ENCODE measurements at places on chromosomes 1 and 21.

DNA sequence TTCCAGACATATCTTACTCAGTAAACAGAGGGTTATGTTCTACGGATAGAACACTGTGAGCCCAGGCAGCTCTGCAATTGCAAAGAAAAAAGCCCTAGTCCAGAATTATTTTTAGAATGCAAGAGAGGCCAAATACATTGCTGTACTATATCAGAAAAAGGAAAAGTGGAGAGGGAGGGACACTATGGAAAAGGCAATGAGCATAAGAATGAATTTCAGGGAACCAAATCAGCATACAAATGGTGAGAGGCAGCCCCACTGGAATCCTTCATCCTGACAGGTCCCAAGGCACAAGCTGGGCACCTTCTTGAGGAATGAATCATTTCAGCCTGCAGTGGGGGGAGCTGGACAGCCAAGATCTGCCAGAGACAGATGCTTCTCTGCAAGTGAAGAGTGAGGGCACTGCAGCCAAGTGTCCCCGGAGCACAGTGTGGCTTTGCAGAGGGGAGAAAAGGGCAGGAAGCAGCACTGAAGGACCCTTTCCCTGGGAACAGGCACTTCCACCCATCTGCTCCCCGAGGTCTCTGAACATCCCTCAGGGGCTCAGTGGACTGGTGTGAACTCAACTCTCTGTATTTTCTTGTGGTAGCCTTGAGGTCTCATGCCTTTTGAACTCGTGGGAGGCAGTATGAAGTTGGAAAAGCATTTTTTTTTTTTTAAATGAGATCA lies 115.6 kb downstream of the XCL2 start:
- DNase-seq = no peak

DNA sequence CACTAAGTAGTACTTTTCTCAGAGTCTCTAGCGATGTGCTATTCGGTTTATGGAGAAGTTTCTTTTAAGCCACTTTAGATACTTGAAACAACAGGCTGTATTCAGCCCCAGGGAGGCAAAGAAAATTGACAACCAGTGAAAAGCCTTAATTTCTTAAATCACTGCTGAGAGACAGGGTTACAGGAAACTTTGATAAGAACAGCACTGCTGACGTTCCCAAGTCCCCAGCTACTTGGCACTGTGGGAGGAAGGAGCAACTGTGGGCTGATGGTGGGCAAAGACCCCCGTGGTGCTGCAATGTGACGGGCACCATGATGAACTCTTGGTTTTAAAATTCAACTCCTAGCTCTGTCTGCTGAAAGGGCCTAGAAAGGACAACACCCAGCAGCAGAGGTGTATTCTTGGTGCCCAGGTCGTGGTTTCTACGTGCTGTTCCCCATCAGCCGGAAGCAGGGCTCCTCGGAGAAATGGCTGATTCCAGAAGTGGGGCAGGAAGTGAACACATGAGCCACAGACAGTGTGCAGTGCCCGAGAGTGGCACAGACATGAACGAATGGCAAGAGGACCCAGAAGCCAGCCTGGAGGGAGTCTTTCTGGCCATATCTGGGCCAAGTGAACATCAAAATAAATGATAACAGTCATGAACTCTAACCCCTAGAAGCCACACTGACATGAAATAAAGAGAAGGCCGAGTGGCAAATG lies 5.3 kb downstream of the PTTG1IP start:
- DNase-seq = no peak

DNA sequence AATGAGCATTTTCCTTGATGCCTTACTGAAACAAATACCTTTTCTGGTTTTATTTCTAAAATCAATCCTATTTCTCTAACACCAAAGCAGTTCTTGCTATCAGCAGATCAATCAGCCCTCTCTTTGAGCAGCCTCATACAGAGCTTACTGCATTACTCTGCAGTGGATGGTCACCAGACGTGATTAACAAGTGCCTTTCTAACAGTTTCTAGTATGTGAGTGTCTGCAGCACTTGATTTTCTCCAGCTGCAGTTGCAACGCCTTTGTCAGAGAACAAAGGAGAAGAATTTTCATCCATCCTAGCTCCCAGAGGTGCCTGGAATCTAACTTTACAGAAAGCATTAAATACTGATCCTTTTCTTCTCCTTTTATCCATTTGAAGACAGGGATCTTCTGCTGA lies 177.3 kb upstream of the SGIP1 start:
- no peak for DNase-seq

GRCh38 chr1:8956461-8957349 lies 11.0 kb downstream of the CA6 start:
- DNase-seq = no peak

DNA sequence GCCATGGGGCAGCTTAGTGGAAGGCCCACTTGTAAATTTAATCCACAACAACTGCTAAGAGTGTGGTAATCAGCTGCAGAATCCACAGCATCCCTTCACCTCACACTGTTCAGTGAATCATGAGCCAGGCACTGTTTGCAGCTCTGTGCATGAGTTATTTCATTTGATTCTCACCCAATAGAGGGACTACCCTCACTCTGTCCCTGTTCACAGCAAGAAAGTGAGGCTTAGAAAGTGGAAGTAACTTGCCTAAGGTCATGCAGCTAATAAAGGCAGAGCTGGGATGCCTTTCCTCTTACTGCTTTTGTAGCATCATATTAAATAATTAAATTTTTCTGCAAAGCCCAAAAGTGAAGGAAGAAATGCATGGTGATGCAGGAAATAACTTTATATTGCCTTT lies 346.5 kb upstream of the PLD5 start:
- no peak for DNase-seq

GRCh38 chr1:235650341-235651169 lies 971 bp upstream of the GNG4 start:
- no peak for DNase-seq

DNA sequence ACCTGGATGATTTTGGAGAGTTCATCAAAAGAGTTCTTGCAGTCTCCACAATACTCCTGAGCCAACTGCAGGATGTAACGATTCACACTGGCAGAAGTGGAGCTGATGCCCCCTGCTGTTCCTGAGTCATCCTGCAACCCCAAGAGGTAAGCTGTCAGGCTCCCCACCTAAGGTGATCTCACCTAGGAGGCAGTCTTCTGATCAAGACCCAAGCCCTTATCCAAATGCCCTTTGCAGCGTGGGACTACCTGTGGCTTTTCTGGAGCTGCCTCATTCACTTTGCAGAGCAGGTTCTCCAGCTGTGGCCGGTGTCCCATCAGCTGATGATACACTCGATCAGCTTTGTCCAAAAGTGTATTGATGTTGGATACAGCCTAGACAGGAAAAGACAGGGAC lies 96.4 kb downstream of the UBR4 start:
- DNase-seq = peak; percentile 49

DNA sequence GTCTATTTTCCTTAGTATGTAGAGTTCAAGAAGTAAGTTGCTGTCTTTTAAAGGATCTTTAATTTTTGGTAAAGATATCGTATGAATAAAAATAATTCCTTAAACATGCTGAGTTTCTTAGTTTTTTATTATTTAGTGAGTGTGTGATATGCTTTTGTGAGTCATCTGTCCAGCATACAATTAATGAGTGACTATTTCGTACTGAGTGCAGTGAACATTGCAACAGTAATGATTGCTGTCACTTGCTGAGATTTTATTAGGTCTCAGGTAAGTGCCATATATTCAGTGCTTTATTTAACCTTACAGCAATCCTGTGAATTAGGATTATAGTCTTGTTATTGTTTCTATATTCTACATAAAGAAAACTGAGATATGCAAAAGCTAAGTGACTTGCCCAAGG lies 22.6 kb downstream of the MIGA1 start:
- DNase-seq = no peak

GRCh38 chr21:43667191-43667904 lies 8.0 kb downstream of the RRP1B start:
- DNase-seq = no peak

DNA sequence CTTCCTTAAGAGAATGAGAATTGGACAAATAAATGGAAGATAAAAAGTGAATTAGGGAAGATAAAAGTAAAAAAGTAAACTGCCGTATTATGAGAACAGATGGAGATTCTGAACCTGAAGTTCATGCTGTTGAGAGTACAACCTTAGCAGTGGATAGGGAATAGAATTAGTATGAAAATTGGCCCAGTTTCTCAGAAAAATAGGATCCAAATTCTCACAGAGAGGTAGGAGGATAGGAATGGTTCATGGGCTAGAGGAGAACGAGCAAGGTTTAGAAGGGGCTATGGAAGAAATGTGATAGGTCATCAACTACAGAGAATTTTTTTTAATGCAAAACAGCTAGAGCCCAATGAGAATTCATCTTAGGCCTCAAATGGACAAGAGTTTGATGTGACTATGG lies 42.3 kb downstream of the COL24A1 start:
- DNase-seq = no peak

DNA sequence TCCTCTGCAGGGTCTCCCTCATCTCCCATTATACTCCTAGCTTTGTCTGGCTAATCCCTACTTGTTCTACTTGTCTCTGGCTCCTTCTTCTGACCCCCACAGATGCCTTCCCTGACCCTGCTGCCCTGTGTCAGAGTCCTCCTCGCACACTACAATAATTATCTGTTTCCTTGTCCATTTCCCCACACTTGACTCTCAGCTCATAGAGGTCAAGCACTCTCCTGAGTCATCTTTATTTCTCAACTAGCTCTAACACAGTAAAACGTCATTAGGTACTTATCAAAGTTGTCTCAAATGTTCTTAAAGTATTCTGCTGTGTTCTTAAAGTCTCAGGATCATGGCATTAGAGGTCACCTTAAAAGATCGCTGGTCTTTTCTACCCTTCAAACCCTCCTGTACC lies 47.1 kb downstream of the C8A start:
- DNase-seq = no peak

GRCh38 chr21:24456358-24456757 lies 1150.9 kb downstream of the MRPL39 start:
- no peak for DNase-seq

GRCh38 chr1:41622402-41622801 lies 137.9 kb upstream of the EDN2 start:
- no peak for DNase-seq

GRCh38 chr1:65942476-65942875 lies 149.8 kb downstream of the PDE4B start:
- DNase-seq = no peak

GRCh38 chr1:3366126-3367051 lies 88.1 kb upstream of the ARHGEF16 start:
- DNase-seq = no peak

DNA sequence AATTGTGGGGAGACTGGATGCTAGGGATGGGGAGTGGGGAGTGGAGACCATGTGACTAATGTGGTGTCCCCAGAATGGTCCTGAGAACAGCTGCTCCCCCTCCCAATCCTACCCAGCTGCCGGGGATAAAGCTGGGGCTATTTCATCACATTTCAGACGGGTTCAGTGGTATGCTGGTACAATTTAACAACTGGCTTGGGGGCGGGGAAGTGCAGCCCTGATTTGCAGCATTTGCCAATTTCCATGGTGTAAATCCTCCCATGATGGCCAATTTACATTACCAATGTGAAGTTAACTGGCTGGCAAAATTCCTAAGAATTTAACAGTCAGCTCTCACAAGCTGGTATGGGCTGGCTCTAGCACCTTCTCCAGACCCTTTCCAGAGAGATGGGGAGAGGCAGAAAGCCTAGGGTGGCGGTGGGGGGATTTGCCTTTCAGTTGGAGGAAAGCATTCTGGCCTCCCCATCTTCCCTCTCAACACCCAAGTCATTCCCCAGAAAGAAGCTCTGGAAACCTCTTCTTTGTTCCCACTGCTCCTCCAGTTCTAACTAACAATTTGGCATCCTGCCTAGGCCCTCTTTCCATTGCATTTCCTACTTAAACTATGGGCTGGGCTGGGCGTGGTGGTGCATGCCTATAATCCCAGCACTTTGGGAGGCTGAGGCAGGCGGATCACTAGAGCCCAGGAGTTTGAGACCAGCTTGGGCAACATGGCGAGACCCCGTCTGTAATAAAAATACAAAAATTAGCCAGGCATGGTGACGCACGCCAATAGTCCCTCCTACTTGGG lies 11.3 kb upstream of the ADGRB2 start:
- DNase-seq = no peak

DNA sequence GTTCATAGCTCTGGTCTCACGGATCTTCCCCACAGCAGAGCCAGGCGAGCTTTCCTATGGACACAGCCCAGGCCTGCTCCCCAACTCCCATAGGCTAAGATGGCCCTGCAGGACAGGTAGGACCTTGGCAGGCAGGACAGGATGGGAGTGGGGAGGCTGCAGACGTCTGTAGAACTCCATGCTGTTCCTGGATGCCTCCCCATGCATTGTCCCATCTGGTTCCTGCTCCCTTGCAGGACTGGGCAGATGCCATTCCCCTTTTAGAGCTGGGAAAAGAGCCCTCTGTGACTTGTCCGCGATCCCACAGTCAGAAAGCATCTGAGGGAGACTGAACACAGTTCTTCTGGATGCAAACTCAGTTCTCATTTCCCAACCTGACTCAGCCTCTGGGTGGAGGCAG lies 71.9 kb upstream of the ATP5PO start:
- DNase-seq = no peak

DNA sequence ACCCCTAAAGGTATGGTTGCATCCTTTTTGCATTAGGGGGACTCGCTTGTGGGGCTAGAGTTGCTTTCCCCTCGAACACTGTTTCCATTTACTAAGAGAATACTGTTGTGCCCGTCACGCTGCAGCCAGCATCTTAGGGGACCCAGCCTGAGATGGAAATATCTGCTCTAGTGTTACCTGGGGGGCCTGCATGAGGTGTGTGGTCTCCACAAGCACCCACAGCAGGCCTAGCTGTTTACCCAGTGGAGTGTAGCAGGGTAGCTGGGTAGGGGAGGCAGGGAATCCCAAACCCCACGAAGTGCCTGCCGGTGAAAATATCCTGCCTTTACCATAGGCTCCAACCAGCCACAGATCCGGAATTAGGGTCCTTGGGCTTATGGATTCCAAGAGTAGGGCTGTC lies 303.6 kb downstream of the PTPRU start:
- DNase-seq = no peak

- DNase-seq = no peak
These were observed 5.2 kb upstream of the PIGC start for GRCh38 chr1:172448995-172449584.

DNA sequence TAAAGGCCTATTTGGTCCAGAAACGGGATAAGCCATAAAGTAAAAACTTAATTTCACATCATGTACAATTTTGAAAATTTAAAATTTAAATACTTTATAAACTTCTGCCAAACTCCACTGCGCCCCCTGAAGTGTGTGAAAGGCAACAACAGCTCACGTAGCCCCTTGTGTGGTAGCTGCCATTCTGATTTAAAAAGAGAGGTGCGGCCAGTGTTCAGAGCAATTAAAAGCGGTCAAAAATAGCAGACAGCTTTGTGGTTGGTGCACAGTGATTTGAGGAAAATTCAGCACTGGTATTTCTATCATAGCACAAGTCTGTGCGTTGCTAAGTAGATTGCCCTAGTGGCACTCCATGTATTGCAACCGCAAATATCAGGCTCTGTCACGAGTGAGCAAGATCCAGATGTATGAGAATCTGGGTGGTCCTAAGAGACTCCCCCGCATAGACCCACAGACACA lies 122.5 kb downstream of the ATG4C start:
- DNase-seq = peak; percentile 8

DNA sequence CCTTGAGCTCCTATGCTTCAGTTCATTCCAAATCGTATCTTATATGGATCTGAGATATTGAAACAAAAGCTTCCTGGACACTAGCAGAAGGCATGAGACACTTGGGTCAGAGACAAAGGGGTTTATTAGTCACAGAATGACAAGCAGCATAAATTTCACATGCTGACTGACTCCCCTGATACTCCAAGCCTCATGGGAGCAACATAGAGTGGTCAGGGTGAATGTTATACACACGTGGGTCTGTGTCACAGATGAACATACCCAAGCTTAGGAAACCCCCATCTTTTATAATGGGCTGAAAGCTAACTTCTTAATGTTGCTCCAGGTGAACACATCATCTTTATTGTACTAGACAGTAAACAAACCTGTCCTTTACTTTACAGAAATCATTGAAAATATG lies 599.9 kb upstream of the RGS18 start:
- no peak for DNase-seq
